Chondrocyte (in vitro differentiated cells): ENCODE measurements at places on chromosomes 16 and 17. TPM values are rescaled to one million over a fixed set of nuclear protein-coding genes. Genes with fewer than 3 reads are reported as not detected.

GRCh38 chr16:85908444-85908843 is 9.5 kb downstream of the IRF8 start:
- peaks cover 31% of the 10 kb centered on the region for H3K27me3 ChIP-seq
- no peaks in the 10 kb centered on the region for H3K36me3 ChIP-seq
- no peak overlapping the region for H3K4me3 ChIP-seq
- no peak for DNase-seq

DNA sequence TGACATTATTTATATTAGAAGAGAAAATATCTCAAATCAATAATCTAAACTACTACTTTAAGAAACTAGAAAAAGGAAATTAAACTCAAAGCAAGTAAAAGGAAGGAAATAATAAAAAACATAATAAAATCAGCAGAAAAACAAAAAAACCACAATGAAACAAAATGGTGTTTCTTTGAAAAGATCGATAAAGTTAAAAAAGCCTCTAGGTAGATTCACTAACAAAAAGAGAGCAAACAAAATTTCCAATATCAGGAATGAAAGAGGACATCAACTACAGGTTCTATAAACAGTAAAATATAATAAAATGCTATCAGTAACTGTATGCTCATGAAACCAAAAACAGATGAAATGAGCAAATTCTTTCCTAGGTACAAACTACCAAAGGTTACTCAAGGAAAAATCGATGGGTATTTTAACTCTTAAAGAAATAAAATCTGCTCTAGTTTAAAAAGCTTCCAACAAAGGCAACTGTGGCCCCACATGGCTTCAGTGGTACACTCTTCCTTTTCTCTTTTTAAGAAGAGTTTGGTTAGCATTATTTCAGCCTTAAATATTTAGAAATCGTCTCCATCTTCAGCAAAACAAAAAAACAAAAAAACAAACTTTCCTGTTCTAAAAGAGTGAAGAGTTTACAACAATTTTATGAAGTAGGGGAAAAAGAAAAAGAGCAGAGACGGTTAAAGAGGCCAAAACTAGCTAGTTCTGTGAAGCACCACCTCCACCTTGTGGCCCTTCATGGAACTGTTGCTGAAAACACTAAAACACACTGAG is 102.2 kb downstream of the TRIM37 start:
- peaks cover 36% of the 10 kb centered on the region for H3K4me1 ChIP-seq
- H3K36me3 ChIP-seq, result peaks cover 4% of the 10 kb centered on the region
- H3K27ac ChIP-seq, result peak overlapping the region; percentile 73
- no peak for DNase-seq

- no peaks in the 10 kb centered on the region for H3K4me1 ChIP-seq
- DNase-seq, result peak; percentile 63
- no peak overlapping the region for H3K4me3 ChIP-seq
- no peak overlapping the region for H3K27ac ChIP-seq
- no peaks in the 10 kb centered on the region for H3K36me3 ChIP-seq
These were observed 15.4 kb upstream of the KCNG4 start for GRCh38 chr16:84255050-84255810.

Gene LRRC75A
- total RNA-seq, result 2.2 to 4.1 TPM (median 2.3 TPM) in 3 replicates

GRCh38 chr16:4067262-4068001 is 48.8 kb downstream of the ADCY9 start:
- H3K36me3 ChIP-seq, result peaks cover 9% of the 10 kb centered on the region
- no peak for DNase-seq
- no peaks in the 10 kb centered on the region for H3K27me3 ChIP-seq
- H3K4me3 ChIP-seq, result no peak overlapping the region
- H3K27ac ChIP-seq, result no peak overlapping the region
- peaks cover 8% of the 10 kb centered on the region for H3K4me1 ChIP-seq

Gene C17orf107
- total RNA-seq, result 1.5 to 1.8 TPM (median 1.6 TPM) in 3 replicates

- H3K4me3 ChIP-seq, result peak overlapping the region; percentile 17
- H3K27ac ChIP-seq, result no peak overlapping the region
- no peak for DNase-seq
- H3K4me1 ChIP-seq, result peaks cover 35% of the 10 kb centered on the region
- H3K27me3 ChIP-seq, result peaks cover 12% of the 10 kb centered on the region
- H3K36me3 ChIP-seq, result no peaks in the 10 kb centered on the region
These were observed 5.0 kb downstream of the NOG start for GRCh38 chr17:56598466-56598865.

DNA sequence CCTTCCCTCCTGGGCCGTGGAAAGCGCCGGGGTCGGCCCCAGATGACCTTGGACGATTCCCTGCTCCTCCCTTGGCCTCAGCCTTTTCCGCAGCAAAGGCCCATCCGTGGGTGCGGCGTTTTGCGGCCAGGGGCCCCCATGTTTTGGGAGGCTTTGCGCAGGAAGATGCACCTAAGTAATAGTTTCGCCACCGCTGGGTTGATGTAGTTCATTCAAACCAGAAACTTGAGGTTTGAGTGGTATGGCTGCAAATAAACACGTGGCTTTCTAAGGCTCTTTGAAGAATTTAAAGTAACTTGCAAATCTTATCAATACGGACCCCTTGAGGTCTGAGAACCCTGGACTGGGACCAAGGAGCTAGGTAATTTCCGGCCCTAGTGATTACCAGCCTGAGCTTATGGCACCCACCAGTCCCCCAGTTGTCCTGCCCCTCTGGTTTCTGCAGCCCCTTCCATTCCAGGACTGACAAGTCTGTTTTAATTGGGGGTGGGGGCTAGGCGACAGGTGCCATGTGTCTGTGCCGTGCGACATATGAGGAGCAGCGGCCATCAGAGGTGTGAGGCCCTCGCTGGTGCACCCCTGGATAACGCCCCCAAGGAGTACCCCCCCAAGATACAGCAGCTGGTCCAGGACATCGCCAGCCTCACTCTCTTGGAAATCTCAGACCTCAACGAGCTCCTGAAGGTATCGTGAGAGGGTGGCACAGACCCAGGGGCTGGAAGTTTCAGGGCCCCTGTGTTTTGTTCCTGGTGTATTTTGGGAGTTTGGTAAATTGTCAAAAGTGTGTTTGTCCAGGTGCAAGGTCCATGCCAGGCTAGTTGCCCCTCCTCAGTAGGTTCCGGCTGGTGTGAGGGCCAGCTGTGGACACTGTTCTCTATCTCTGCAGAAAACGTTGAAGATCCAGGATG is 834 bp downstream of the MRPL12 start:
- peaks cover 15% of the 10 kb centered on the region for H3K36me3 ChIP-seq
- DNase-seq, result no peak
- H3K4me3 ChIP-seq, result peak overlapping the region; percentile 95

GRCh38 chr16:75102595-75102994 is 14.0 kb downstream of the LDHD start:
- peaks cover 2% of the 10 kb centered on the region for H3K36me3 ChIP-seq
- H3K27ac ChIP-seq, result no peak overlapping the region
- DNase-seq, result no peak

Gene NRN1L
- 0.57 TPM in 1 of 3 replicates, not detected in the others for total RNA-seq

Gene SGCA
- 0.85 to 5.5 TPM (median 1.3 TPM) in 3 replicates for total RNA-seq

- H3K27me3 ChIP-seq, result peaks cover 21% of the 10 kb centered on the region
- H3K4me3 ChIP-seq, result no peak overlapping the region
- H3K4me1 ChIP-seq, result no peaks in the 10 kb centered on the region
- H3K27ac ChIP-seq, result no peak overlapping the region
- H3K36me3 ChIP-seq, result no peaks in the 10 kb centered on the region
These were observed 57.7 kb downstream of the MEAK7 start for GRCh38 chr16:84446596-84447392.

Gene EVI2A
- total RNA-seq, result 0.22 TPM in 1 of 3 replicates, not detected in the others

- DNase-seq, result no peak
- no peaks in the 10 kb centered on the region for H3K36me3 ChIP-seq
- H3K27me3 ChIP-seq, result peaks cover 70% of the 10 kb centered on the region
- H3K4me3 ChIP-seq, result no peak overlapping the region
These were observed 112.1 kb downstream of the SNX11 start for GRCh38 chr17:48219617-48220016.

- no peaks in the 10 kb centered on the region for H3K27me3 ChIP-seq
- peaks cover 6% of the 10 kb centered on the region for H3K4me1 ChIP-seq
- DNase-seq, result no peak
- H3K36me3 ChIP-seq, result peaks cover 9% of the 10 kb centered on the region
- H3K27ac ChIP-seq, result no peak overlapping the region
These were observed 43.1 kb downstream of the SHCBP1 start for GRCh38 chr16:46577988-46578579.

Gene PSMD12
- 44.2 to 50.9 TPM (median 44.5 TPM) in 3 replicates for total RNA-seq

Gene HEATR9
- not detected in 3 replicates for total RNA-seq

- H3K4me1 ChIP-seq, result peaks cover 20% of the 10 kb centered on the region
- no peaks in the 10 kb centered on the region for H3K27me3 ChIP-seq
- no peak overlapping the region for H3K4me3 ChIP-seq
- H3K36me3 ChIP-seq, result peaks cover 6% of the 10 kb centered on the region
- no peak for DNase-seq
These were observed 27.4 kb downstream of the TNFRSF13B start for GRCh38 chr17:16944334-16945135.

DNA sequence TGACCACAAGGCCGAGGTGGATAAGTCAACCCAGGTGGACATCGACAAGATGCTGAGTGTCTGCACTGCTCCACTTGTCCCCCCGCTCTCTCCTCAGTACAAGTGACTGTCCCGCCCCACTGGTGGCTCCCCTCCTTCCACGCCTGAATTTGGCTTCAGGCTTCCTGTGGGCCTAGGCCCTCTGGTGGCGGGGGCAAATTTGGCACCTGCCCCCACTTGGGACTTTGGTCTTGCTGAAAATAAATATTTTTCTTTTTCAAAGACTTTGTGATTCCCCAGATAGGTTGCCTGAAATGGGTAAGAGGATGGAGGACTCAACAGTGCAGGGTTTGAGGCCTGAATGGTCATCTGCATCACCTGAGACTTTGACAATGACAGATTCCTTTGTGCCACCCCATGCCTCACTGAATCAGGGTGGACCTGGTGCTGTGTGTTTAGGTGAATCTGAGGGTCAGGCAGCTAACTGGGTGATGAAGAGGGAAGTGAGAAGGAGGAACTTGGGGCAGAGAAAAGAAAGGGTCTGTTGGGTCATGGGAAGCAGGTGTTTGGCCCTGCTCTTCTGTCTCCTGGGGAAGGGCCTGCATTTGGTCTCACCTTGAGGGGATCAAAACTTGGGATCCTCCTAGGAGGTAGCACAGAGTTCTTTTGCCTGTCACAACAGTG is 2.0 kb downstream of the C16orf86 start:
- no peak for DNase-seq
- peaks cover 18% of the 10 kb centered on the region for H3K4me1 ChIP-seq
- no peaks in the 10 kb centered on the region for H3K36me3 ChIP-seq
- no peaks in the 10 kb centered on the region for H3K27me3 ChIP-seq

DNA sequence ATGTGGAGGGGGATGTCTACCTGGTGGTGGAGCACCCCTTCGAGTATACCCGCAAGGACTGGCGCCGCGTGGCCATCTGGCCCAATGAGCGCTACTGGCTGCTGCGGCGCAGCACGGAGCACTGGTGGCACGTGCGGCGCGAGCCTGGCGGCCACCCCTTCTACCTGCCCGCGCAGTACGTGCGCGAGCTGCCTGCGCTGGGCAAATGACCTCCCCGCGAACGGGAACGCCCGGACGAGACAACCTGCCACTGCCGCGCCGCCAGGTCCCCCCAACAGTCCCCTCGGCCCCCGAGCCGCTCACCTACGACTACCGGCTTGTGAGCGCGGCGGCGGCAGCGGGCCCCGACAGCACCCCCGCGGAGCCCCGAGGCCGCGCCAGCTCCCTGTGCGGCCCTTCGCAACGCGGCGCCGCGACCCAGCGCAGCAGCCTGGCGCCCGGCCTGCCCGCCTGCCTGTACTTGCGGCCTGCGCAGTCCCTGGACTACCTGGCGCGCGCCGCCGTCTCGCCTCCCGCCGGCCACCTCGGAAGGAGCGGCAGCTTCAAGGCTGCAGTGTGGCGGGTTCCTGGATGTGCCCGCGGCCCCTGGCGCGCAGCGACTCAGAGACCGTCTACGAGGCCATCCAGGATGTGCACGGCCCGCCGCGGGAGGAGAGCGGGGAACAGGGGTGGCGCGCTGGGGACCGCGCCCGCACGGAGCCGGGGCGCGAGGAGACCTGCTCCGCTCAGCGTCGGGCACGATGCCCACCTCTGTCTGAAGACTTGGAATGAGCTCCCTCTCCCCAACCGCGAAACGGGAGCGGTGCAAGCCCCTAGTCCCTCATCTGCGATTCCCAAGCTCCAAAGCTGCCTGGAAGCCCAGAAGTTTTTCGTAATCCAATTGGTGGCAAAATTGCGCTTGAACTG is 48.7 kb upstream of the AMZ2 start:
- DNase-seq, result no peak
- H3K36me3 ChIP-seq, result no peaks in the 10 kb centered on the region
- no peak overlapping the region for H3K27ac ChIP-seq
- H3K4me3 ChIP-seq, result no peak overlapping the region

Gene ZNF423
- 4.7 to 7.9 TPM (median 5.0 TPM) in 3 replicates for total RNA-seq
